ENCODE measurements at places on chromosomes 1 and 21.

DNA sequence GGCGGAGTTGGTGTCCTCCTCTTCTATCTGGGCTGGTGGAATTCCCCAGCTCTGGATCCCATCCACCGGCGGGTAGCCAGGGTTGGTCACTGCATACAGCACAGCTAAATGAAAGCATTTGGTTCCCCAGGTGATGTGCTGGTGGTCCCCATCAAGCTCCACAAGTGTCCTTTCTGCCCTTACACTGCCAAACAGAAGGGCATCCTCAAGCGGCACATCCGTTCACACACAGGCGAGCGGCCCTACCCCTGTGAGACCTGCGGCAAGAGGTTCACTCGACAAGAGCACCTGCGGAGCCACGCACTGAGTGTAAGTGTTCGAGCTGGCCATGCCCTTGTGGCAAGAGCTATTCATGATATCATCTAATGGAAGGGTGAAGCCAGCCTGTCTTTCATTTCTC, 15.9 kb downstream of the ZBTB8B start:
- DNase-seq = no peak

DNA sequence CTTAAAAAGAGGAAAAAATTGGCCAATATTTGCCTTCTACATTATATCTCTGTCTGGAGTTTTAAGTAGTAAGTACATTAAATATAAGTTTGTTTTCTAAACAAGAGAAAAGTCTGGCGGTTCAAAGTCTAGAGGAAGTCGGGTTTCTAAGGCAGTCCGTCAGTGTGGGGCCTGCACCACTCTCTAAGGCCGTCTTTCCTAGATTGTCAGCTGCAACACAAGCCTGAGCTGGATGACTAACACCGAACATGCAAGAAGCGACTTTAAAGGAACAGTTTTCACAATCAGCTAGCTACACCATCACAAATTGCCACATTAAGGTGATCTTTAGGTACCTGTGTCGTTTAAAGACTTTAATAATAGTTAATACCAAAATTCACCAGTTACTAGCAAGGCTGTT, 19.6 kb downstream of the CCSAP start:
- DNase-seq = no peak

DNA sequence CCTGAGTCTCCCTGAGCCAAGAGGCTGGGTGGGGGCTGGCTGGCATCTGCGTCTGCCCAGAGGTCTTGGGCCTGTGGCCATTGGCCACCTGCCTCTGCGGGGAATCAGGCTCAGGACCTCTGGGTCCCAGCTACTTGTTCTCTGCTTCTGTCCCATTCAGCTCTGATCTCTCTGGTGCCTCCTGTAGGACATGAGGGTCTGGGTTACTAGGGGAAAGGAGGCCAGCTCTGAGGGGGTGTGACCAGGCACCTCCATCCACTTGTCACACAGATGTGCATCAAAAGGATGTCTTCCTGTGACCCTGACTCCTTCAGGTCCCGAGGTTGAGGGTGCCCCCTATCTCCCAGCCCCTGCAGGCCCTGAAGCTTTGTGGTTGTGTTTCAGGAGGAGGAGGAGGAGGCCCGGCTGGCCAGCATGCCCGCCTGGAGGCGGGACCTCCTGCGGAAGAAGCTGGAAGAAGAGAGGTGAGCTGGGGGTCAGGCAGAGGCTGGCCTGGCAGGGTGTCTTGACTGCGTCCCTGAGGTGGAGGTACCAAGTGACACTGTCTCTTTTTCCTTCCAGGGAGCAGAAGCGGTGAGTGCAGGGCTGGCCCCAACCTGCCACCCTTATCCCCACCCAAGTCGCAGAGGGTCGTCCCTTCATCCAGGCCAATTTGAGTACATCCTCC, 9.0 kb downstream of the TNFRSF25 start:
- no peak for DNase-seq

DNA sequence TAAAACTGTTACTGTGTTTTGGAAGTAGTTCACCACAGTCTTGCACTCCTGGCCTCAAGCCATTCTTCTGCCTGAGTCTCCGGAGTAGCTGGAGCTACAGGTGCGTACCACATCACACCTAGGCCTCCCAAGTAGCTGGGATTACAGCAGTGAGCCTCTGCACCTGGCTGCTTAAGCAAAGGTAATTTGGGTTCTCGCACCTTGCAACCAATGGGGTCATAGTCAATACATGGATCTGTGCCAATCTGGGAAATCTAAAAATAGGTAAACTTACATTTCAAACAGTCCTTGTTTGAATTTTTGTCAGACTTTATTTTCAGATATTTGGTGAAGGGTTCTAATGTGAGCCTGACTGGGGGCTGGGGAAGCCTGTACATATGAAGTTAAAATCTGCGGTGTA, 466.5 kb downstream of the PCP4 start:
- DNase-seq = no peak

- DNase-seq = peak; percentile 34
These were observed 19.0 kb upstream of the SUMO3 start for GRCh38 chr21:44836666-44837471.

GRCh38 chr1:62407398-62408009, 29.3 kb upstream of the USP1 start:
- peak; percentile 30 for DNase-seq

- DNase-seq = no peak
These were observed 7.7 kb upstream of the SLC5A9 start for GRCh38 chr1:48214820-48215219.

DNA sequence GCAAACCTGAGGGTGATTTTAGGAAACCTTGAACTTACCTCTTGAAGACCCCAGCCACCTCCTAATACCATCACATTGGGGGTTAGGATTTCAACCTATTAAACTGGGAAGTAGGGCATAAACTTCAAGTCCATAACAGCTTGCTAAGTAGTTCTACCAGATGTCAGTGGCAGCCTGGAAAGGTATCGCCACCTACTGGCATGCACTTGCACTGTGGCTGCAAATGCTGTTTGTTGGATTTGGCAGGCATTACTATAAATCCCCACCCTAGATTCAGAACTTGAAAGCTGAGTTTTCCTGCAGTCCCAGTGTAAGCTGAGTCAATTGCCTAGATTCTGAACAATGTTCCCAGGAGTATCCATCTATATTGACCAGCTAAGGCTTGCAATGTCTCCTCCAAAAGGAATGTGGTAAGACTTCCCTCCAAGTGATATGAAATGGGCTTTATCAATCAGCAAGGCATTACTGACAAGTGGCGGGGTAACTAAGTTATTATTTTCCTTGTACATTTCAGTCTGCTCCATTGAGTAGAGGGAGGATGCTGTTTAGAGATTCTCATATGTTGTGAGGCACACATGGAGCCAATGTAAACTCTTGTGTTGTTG, 474.5 kb downstream of the PTPRC start:
- peak; percentile 1 for DNase-seq

DNA sequence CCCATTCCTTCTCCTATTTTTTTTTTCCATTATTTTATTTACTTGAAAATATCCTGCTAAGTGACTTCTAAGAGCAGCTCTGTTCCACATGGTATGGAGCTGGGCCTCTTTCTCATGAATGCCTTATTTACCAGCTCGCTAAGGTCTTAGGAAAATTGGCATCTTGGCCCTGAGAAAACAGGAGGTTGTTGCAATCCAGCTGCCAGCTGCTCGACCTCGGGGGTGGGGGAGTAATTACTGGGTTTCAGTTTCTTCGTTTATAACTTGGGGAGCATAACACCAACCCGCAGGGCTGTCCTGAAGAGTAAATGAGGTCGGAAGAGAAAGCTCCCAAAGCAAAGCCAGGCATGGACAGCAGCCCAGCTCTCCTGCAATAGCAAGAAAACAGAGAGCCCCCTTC, 176.3 kb downstream of the AJAP1 start:
- no peak for DNase-seq

- DNase-seq = no peak
These were observed 123.7 kb upstream of the GJB5 start for GRCh38 chr1:34631126-34631525.

- DNase-seq = no peak
These were observed 134.7 kb downstream of the TGFBR3 start for GRCh38 chr1:91751275-91751674.

GRCh38 chr1:184971522-184972265, 2.6 kb downstream of the NIBAN1 start:
- no peak for DNase-seq

DNA sequence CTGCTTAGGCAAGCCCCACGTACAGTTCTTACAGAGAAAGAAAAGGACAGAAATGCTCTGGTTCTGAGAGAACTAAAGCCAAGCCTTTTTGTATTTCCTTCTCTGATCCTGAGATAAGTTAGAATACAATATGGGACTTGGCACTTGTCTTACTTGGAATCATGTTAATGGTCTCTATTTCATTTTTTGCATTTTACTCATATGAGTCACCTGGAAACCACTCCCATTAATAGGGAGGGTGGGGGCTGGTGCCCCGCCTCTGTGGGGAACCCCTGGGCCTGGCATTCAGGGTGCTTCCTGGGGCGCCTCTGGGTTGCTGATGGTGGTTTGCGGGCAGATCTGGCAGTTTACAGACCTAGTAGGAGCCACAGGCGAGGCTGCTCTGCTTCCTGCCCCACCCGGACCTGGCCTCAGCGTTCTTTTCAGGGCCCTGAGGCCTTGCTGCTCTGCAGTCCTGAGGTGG, 26.7 kb downstream of the TSPAN2 start:
- DNase-seq = no peak

GRCh38 chr1:211113566-211113965, 20.4 kb downstream of the KCNH1 start:
- DNase-seq = no peak

- no peak for DNase-seq
These were observed 31.9 kb downstream of the MATN1 start for GRCh38 chr1:30691480-30691879.

DNA sequence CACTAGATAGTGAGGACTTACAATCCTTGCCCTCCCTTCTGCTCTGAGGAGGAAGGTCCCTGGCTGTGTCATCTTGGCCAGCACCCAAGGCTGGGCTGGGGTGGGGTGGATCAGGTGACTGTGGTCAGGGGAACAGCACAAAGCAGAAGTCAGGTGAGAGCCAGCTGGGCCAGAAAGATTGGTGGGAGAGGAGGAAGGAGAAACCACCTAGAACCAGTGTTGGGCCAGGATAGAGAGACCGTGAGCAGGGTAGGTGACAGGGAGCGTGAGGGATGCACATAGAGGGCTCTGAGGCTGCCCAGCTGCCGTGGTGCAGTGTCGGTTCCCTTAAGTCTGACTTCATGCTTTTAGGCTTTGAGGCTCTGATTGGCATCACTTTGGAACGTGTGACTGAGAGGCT, 22.7 kb downstream of the NCF2 start:
- DNase-seq = no peak

DNA sequence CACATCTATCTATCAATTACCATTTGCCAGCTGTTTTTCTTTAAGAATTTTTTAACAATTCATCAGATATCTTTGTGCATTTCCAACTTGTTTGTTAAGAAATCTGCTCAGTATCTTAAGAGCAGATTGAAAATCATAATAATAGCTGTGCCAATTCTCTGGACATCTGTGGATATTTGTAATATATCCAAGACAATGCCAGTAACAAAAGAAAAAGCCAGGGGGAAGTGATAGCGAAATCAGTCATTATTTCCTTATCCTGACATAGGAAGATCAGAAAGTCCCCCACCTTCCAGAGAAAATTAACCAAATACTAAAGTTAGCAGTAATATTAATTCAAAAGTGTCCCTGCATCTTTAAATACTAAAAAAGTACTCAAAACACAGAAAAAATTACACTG, 217.1 kb downstream of the RERE start:
- no peak for DNase-seq

- DNase-seq = no peak
These were observed 29.1 kb upstream of the SLC25A33 start for GRCh38 chr1:9510130-9510529.

GRCh38 chr1:199909137-199909536, 118.4 kb upstream of the NR5A2 start:
- DNase-seq = no peak

- DNase-seq = no peak
These were observed 39.7 kb upstream of the LYST start for GRCh38 chr1:235906436-235906835.

DNA sequence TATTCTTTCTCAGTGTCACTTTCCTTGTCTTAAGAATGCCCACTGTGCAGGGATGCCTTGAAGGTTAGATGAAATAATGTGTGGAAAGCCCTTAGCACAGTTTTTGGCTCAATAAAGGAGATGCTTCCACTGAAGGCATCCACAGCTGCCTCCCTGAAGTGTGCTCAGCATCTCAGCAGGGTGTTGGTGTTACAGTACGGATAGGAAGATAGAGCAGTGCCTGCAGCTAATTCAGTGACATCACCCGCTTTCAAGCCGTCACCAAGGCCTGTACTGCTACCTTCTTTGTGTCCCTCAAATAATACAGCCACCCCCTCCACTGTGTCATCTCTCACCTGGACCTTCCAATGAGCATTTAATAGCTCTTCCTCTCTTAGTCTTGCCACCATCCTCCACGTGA, 59.0 kb downstream of the NDUFS5 start:
- no peak for DNase-seq

DNA sequence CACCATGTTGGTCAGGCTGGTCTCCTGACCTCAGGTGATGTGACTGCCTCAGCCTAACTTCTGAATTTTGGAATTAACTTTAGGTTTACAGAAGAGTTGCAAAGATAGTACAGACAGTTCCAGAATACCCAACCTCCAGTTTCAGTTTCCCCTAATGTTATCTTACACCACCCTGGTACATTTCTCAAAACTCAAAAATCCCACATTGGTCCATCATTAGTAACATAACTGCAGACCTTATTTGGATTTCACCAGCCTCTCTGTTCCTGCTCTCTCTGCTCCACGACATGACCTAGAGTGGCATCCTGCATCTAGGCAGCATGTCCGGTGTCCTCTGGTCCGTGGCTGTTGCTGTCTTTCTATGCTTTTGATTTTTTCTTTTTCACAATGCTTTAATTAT, 5.0 kb upstream of the ZC3H12A start:
- DNase-seq = no peak

- peak; percentile 75 for DNase-seq
These were observed 101.2 kb downstream of the AKT3 start for GRCh38 chr1:243748706-243749283.

- no peak for DNase-seq
These were observed 112.3 kb downstream of the GLIS1 start for GRCh38 chr1:53626616-53627015.

- DNase-seq = no peak
These were observed 374.4 kb upstream of the PRMT6 start for GRCh38 chr1:106681939-106682522.

DNA sequence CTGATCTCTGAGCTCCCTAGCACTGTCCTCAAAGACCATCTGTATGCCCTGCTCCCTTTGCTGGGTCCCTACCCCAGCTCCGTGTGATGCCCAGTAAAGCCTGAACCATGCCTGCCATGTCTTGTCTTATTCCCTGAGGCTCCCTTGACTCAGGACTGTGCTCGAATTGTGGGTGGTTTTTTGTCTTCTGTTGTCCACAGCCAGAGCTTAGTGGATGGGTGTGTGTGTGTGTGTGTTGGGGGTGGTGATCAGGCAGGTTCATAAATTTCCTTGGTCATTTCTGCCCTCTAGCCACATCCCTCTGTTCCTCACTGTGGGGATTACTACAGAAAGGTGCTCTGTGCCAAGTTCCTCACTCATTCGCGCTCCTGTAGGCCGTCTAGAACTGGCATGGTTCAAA, 5.7 kb downstream of the GSTM5 start:
- DNase-seq = no peak

DNA sequence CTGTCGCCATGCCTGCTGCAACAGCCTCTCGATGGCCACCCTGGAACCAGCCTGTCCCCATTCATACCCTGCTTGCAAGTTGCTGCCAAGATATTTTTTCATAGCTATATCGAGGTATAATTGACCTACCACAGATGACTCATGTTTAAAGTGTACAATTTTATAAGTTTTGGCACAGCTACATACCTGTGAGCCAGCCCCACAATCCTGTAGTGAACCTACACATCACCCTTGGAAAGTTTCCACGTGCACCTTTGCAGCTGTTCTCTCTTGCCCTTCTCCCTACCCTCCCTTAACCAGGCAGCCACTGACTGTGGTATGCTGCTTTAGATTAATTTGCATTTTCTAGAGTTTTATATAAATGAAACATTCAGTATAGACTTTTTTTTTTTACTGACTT, 23.0 kb upstream of the KCNJ6 start:
- no peak for DNase-seq

Measured in DMS 273 treated with DMSO at 0.1 percent for 48 hours (cell line).